Fibroblast of skin of abdomen (primary cell): ENCODE measurements at places on chromosomes 2 and 18.
A peak's percentile ranks its signal among the peaks of the same experiment; 100 is the strongest.

DNA sequence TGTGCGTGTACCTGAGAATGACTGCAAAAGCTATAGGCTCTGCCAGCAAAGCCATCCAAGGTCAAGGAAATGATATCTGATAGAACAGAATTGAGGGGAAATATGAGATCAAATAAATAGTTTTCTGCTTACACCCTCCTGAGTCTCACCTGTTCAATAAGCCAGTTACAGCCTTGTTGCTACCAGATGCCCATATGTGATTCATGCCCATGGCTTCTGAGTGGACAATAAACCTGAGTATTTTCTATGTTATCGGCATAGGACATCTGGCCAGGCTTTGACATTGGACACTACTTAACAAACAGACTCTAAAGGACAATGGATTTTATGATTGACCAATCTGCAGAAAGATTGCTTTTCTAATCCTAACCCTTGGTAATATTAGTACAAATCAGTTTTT, 297.9 kb downstream of the LRATD1 start:
- DNase-seq: no peak

- no peak for DNase-seq
These were observed 5.5 kb downstream of the IHH start for GRCh38 chr2:219054956-219055903.

DNA sequence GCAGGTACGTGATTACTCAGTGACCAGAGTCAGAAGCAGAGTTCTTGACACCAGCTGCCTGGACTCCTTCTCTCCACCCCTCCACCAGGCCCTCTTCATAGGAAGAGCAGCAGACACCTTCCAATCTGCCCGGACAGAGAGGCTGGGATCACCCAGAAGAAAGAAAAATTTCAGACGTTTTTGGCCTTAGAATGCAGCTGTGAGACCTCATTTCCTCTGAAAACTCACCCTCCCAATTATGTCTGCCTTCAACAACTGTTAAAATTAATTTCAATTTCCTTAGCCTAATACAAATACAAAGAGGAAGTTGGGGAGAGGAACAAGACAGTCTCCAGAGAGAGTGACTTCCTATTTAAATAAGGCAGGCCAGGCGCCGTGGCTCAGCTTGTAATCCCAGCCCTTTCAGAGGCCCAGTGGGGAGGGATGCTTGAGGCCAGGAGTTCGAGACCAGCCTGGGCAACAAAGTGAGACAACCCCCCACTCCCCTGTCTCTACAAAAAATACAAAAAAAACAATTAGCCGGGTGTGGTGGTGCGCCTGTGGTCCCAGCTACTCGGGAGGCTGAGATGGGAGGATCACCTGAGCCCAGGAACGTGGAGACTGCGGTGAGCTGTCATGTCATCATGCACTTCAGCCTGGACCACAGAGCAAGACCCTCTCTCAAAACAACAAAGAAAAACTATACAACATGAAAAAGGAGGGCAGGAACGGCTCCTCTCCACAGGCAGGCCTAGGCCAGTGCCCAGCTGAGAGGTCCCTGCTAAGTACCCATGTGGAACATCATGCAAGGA, 1.6 kb downstream of the SLC66A2 start:
- no peak for DNase-seq

DNA sequence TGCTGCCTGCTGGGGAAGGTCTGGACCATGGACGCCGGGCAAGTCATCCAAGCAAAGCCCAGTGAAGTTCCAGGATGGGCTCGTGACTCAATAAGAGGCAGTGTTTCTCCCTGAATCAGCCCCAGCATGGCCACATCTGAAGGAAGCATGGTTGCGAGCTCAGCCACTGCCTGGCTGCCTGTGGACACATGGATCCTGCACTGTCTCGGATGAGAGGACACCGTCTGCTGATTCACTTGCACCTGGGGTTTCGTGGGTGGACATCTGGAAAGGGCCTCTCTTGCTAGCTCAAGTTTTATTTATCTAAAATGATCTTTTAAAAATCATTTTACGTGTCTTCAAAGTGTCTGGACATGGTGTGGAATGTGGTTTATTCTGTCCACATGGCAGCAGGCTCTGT, 224.8 kb upstream of the FN1 start:
- peak; percentile 93 for DNase-seq
